ENCODE measurements at places on chromosomes 5 and 9.

DNA sequence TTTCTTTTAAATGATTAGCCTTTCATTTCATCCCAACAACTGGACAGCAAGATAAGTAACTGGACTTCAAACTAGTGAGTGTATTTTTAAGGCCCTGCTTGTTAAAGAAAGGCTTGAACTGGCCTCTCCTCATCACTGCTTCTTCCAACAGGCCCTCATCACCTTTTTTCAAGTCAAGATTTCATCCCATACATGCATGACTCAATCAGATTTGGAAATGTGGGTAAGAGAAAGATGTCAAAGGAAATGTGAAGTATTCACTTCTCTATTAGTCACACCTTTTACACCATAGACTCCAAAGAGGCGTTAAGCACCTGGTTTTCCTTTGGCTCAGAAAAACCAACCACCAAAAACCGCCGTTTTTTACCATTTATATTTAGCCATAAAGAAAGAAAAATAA lies 4.9 kb downstream of the NR4A3 start:
- no peak for DNase-seq

- no peak for DNase-seq
Observed at GRCh38 chr5:161403996-161404395, 142.5 kb downstream of the GABRB2 start.

DNA sequence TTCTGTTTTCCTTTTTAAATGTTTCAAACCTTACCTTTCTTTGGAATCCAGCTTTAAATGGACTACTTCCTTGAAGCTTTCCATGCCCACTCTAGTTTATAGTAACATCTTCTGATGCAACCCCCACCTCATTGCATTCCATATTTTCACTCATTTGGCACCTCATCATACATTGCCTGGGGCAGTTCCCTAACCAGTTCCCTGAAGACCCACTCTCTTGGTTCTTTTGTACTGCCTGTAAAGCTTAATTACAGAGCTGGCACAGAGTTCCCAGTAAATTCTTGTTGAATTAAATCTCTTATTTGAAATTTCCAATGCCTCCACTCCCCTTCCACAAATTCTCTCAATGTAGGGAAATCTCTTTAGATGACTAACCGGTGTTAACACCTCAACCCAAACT lies 257.2 kb downstream of the ARRDC3 start:
- DNase-seq, result no peak

GRCh38 chr5:60514152-60514551 lies 185.8 kb downstream of the DEPDC1B start:
- DNase-seq, result peak; percentile 15

DNA sequence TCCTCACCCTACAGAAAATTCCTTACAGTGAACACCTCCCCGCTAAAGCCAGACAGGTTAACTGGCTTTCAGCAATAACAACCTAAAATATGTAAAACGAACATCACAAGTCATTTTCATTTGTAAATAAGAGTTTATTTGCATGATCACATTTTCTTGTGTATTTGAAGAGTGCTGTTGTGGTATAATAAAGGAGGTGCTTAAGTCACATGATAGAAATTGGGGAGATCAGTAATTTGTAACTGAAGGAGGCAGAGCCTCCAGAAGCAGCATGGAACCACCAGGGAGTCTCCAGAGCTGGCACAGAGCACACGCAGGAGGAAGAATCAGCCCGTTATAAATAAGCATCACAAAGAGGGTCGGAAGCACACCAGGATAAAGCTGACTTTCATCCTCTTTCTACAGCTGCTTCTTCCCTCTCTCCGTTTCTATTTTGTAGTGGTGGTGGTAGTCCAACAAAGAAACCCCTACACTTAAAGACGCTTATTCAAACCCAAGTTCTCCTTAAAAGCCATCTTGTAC lies 210.6 kb downstream of the MAPKAP1 start:
- DNase-seq, result no peak

- no peak for DNase-seq
Observed at GRCh38 chr5:14594378-14595074, 12.9 kb downstream of the OTULINL start.

DNA sequence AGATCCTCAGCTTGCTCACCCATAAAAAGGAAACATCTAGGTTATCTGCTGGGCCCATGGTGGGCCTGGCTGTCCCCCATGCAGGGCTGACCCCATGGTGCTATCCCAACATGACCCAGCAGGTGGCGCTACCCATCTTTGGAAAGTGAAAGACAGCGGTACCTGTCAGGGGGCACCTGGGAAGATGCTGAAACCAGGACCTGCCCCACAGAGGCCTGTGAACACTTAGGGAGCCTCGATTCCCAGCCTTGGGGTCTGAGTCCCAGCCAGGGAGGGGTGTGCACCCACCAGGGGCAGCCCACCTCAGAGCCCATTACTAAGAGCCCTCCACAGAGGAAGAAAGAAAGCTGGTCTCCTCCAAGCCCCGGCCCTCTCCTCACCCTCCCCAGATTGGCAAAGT lies 46.6 kb upstream of the IPPK start:
- DNase-seq, result peak; percentile 21

GRCh38 chr9:92191801-92192200 lies 76.6 kb upstream of the SPTLC1 start:
- DNase-seq, result peak; percentile 59

- DNase-seq, result no peak
Observed at GRCh38 chr5:67474597-67475238, 278.1 kb upstream of the CD180 start.

GRCh38 chr5:172932313-172933017 lies 26.8 kb upstream of the RPL26L1 start:
- peak; percentile 78 for DNase-seq

GRCh38 chr9:133888048-133888808 lies 103.9 kb downstream of the VAV2 start:
- DNase-seq, result no peak

DNA sequence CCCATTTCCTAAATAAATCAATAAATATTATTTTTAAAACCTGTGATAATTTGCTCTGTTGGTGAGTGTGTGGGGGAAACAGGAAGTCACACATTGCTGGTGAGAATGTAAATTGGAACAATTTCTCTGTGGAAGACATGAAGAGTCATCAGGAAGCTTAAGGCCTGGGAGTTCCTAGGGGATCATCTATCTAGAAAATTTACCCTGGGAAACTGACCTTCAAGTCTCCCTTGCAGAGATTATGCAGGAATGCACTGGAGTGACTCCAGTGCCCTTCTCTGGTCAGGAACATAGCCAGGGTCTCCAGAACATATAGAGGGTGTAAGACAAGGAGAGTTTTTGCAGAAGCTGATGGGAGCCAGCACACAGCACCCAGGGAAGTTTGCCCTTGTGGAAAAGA lies 13.0 kb upstream of the GCNT1 start:
- no peak for DNase-seq

DNA sequence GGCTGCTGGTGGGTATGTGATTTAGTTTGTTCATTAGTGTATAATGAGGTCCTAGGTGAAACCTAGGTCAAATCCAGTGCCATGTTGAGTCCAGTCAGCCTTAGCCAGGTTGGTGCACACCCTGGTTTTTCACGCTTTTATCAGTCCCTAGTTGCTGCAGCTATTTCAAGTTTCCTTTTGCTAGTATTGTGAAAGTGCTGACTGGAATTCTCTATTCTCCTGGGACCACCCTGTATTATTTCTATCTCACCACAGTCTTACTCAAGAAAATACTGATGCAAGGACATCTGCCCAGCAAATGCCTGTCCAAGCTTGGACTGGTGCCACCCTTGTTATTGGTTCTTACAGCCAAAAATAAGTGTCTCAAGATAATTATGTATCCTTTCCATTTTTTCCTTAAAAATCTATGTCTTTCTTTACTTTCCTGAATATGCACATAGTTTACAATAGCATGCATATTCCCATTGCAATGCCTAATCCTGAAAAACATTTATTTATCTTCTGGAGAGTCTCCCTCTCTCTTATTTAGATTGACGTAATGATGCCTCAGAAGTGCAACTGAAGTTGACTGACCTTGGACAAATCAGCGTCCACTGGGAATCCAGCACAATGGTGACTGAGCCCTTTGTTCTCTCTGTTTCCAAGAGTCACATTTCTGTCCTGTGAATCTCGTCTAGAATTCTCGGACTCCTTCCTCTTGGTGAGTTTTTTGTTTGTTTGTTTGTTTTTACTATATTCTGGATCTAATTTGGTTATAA lies 1075.0 kb downstream of the CDH9 start:
- no peak for DNase-seq

- DNase-seq, result no peak
Observed at GRCh38 chr9:133921866-133922265, 70.3 kb downstream of the VAV2 start.

DNA sequence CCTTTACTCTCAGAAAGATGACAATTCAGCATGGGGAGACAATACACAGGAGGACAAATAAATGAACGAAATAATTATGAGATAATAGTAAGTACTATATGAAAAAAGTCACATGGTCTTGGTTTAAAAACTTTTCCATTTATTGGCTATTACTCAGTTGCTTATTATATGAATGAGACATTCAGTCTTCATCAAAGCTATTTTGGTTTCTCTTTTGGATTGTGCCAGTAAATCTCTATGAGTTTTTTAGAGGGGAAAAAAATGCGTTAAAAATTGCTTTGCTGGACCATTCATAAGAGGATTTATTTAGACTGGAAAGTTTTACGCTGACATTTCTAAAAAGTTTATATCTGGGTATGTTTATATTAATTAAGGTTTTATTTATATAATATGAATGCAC lies 137.7 kb downstream of the AOPEP start:
- DNase-seq, result peak; percentile 44

- DNase-seq, result no peak
Observed at GRCh38 chr9:17648516-17648915, 69.7 kb downstream of the SH3GL2 start.

DNA sequence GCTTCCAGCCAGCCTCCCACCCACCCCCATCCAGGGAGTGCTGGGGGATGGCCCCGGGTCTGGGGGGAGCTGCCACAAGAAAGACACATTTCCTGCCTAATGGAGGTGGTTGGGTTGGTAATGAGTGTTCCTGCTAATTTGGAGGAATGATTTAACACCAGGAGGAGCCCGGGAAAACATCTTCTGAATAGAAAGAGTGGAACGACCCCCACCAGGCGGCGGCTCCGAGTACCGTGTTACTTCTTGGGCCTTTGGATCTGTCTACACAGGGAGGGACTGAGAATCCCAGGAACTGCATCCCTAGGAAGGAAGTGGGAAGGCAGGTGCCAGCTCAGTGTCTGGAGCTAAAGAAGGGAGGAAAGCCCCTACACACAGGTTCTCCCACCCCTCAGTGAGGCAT lies 64.6 kb downstream of the TSPAN17 start:
- DNase-seq, result no peak

GRCh38 chr9:136621019-136621733 lies 41.5 kb upstream of the EGFL7 start:
- DNase-seq, result no peak

DNA sequence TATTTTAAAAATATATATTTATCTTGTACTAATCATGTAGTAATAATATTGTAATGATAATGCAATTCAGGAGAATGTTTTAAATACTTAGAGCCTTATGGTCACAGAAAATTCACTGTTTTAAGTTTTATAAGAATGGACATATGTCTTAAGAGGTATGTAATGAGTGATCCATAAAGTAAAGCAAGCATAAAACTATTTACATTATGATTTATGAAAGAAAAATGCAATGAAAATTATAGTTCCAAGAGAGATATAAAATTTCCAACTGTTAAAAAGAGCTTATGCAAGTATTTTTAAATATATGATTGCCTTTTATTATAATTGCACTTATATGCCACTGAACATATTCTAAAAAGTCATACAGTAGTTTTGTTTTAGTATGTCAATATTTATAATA lies 157.5 kb upstream of the TARS1 start:
- no peak for DNase-seq

Data from IMR-90 (cell line).